Activated CD4-positive, CD25-positive, alpha-beta regulatory T cell (primary cell): ENCODE measurements at places on chromosomes 1 and 21.

- DNase-seq: no peak
These were observed 1.8 kb downstream of the TXNIP start for GRCh38 chr1:145994391-145995120.

GRCh38 chr1:196501760-196502428 is 106.3 kb downstream of the KCNT2 start:
- DNase-seq: no peak

- no peak for DNase-seq
These were observed 17.5 kb downstream of the LRRIQ3 start for GRCh38 chr1:74180490-74180889.

- DNase-seq: no peak
These were observed 140.2 kb upstream of the RUNX1 start for GRCh38 chr21:35189077-35189863.

- no peak for DNase-seq
These were observed 47.7 kb downstream of the NTPCR start for GRCh38 chr1:232998138-232998537.

GRCh38 chr1:246591047-246591446 is 24.8 kb downstream of the CNST start:
- no peak for DNase-seq

DNA sequence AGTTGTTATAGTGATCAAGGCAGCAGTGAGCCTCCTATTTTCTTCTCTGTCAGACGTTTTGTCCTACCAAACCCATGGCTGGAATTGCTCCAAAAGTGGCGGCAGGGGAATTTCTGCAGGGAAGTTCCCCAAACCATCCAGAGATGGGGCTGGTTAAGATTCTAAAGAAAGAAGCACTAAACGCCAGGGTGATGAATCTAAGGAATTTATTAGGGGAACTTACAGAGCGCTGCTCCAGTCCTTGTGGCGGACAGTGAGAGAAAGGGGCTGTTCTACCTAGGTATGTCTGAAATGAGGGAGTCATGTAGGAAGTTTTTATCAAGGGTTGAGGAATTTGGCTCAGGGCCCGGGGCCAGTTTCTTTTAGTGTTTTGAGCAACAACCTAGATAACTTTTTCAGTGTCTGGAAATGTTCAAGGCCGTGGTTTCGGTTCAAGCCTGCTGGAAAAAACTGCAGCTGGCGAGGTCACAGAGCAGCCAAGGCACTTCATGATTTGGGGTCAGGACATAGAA is 222.4 kb upstream of the B3GALT2 start:
- no peak for DNase-seq

DNA sequence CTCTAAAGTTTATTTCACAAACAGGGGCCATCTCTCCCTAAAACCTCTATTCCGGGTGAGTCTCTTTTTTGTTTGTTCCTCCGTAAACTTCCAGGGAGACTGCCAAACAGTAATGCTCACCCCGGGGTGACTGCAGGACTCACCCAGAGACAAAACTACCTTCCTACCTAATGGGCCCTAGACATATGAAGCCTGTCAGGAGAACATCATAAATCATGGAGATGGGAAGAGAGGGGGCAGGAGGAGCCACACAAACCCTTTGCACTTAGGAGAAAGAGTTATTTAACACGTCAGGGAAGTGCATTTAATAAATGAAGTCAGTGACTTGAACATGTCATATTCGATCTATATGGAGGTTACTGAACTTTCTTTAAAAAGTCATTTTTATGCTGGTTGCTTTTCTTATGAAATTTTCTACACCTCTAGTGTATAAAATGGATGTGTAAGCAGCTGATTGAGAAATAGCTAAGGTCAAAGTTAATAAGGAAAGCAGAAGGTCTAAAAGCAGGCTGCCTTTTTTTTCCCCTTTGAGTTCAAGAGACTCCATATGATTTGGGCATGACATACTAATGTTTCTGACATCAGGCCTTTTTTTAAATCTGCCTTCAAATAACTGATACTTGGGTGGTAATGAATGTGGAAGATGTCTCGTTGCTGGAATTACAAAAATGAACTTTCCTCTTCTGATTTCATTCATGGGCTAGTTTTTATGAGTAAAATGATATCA is 286.9 kb upstream of the USP25 start:
- no peak for DNase-seq

DNA sequence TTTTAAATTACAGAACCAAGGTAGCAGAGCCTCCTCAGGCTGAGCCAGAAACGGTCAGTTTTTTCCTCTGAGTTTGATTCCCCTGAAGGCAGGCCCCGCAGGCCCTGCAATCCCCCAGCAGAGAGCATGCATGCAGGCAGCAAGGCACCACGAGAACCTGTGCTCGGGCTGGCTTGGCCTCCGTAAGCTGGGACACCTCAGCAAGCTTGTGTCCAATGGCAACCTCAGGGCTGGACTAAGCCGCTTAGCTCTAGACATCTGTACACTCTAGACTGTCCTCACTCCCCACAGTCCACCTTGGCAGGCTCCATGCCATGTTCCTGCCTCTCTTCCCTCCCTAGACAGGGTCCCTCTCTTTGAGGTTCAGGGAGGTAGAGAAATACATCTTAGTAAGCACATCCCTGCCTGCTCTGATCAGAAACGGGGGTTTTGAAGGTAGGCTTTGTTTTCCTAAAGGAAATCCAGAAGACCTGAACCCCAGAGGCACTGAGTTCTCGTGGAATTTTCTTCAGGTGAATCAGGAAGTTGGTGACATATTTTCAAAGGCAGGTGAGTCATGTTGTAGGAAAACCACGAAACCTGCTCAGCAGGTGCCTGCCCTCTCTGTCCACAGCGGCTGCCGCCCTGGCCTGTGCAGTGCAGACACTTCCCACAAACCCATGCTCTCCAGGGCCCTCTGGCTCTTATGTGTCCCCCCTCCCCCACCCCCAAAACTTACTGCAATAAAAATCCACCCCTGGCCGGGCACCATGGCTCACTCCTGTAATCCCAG is 7.0 kb downstream of the TMEM63A start:
- no peak for DNase-seq

- no peak for DNase-seq
These were observed 21.0 kb upstream of the EPS8L3 start for GRCh38 chr1:109784551-109785252.

GRCh38 chr1:176325664-176326063 is 118.6 kb upstream of the COP1 start:
- no peak for DNase-seq

DNA sequence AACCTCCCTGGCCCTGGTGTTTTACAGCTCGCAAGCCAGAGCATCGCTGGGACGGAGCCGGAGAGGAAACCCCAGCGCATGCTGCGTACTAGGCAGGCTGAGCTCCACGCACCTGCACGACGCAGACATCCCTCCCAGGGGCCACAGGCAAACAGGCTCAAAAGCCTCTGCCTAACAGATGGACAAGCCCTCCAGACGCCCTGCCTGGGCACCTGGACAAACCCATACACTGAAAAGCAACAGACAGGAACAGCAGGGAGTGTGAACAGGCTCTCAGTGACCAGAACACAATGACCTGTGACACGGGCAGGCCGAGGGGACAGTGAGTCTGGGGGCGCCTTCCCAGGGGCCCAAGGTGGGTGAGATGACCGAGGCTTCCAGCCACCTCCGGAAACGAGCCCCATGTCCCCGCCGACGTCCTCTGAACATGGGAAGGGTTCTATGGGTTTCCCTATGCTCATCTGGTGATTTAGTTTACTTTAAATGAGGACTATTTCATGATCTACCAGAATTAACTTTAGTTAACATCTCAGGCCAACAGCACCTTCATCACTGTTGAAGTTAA is 40.3 kb downstream of the NPHP4 start:
- DNase-seq: no peak

- no peak for DNase-seq
These were observed 84.8 kb upstream of the ZC3H11B start for GRCh38 chr1:219697682-219698081.

DNA sequence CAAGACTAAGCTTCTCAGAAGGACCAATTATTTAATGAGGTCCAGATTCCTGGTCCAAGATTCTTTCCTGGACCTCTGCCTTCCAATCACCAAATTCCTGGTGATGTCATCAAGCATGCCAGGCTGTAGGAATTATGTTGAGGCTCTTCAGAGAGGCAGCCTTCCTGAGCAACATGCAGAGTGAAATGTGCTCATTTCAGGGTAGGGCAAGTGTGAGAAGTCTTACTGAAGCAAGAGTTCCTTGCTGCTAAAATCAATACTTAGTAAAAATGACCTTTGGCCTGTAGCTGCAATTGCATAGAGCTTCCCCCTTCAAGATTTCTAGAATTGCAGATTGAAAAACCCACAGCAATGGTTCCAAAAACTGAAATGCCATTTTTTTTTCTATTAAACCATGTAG is 31.7 kb upstream of the BCAR3 start:
- no peak for DNase-seq
